Naive thymus-derived CD4-positive, alpha-beta T cell (primary cell): ENCODE measurements at places on chromosomes 6 and 20.

- H3K27ac ChIP-seq = no peak overlapping the region
- H3K4me3 ChIP-seq = no peak overlapping the region
- no peaks in the 10 kb centered on the region for H3K4me1 ChIP-seq
- no peaks in the 10 kb centered on the region for H3K36me3 ChIP-seq
- no peaks in the 10 kb centered on the region for H3K27me3 ChIP-seq
These were observed 245.9 kb downstream of the ERMARD start for GRCh38 chr6:169997187-169997929.

GRCh38 chr6:29629571-29629970 is 3.4 kb downstream of the GABBR1 start:
- no peaks in the 10 kb centered on the region for H3K36me3 ChIP-seq
- H3K27ac ChIP-seq = no peak overlapping the region
- DNase-seq = no peak
- H3K27me3 ChIP-seq = no peaks in the 10 kb centered on the region

DNA sequence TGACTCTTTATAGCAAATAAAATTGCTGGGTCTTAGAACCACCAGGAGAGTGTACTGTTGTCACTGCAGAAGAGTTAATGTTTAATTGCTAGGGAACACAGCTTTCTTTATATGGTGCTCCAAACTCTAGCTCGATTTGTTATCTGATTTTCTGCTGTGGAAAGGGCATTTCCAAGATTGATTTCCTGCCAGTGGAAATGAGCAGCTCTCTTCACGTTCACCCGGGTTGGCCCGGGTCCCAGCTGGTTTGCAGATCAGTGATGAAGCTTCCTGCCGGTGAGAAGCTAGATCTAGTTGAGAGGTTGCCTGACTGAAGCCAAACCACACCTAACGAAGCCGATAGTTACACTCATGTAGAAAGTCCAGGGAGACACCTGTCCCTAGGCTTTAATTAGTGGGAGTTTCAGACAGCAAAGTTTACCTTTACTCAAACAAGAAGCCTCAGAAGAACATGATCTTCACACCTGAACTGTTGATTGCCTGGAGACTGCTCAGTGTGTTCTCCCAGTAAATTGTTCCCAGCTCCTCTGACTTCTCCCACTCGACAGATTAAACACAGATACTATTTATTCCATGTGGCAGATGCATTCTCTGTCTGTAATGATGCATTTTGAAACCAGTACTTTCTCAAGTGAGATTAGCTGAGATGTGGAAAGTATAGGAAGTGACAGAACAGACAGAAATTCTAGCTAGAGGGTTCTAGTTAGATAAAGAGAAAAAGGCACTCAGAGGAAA is 27.8 kb downstream of the PAQR8 start:
- H3K27me3 ChIP-seq = no peaks in the 10 kb centered on the region
- H3K4me1 ChIP-seq = peaks cover 59% of the 10 kb centered on the region
- peak overlapping the region; percentile 89 for H3K27ac ChIP-seq

DNA sequence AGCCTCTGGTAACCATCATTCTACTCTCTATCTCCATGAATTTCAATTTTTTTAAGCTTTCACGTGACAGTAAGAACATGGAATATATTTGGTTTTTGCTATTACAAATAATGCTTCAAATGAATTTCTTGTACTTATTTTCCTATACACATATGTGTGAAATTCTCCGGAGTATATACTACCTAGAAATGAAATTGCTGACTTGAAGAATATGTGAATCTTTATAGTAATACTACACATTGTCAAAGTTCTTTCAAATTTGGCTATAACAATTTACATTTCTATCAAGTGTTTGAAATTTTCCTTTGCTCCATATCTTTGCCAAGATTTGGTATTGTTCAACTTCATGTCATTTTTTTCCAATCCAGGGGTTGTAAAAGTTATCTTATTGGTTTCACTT is 11.6 kb upstream of the VGLL2 start:
- H3K4me1 ChIP-seq = no peaks in the 10 kb centered on the region
- H3K36me3 ChIP-seq = no peaks in the 10 kb centered on the region
- H3K4me3 ChIP-seq = no peak overlapping the region

DNA sequence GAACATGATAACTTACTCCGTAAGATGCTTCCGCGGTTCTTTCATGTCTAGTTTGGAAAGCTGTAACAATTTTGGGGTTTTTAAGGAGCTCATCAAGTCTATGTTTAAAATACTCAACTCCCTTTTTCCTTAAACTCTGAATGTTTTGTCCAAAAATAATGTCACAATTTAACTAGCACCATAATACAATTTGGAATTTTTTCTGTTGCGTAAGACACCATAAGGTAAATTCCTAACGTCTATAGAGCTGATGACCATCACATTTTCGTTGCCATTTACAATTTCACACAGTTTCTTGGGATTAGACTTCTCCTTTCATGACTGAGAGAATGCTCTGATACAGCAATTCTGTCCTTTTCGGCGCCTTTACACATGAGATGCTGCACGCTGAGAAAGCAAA is 26.7 kb upstream of the FOXF2 start:
- H3K4me1 ChIP-seq = no peaks in the 10 kb centered on the region
- no peak overlapping the region for H3K4me3 ChIP-seq
- no peaks in the 10 kb centered on the region for H3K36me3 ChIP-seq
- no peak overlapping the region for H3K27ac ChIP-seq

DNA sequence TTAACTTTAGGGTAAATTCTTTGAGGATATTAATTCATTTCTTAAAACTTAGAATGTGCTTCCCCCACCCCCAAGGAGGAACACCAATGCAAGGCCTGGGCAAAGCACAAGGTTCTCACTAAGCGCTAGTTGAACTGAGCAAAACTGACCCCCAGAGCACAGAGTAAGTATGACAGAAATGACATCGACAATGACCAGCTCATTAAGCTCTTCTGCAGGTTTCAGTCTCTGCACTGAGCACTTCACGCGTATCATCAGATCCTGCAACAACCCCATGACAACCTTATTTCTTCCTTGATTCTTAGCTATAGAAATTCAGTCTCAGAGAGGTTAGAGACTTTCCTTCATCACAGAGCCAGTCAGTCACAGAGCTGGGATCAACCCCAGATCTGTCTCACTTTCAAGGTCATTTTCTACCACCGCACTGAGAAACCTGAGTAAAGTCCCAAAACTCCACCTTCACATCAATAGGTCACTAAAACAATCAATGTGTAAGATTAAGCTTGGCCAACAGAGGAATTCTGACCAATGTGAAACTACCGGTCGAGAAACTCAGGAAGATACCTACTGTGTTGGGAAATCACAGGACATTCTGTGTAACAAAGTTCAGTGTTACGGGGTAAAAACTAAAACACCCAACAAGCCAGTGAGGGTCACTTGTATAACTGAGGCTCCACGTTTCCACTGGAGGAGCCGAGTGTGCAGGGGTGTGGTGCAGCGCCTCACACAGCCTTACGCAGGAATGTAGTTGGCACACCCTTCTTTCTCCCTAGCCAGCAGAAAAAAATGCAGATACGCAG is 129.0 kb upstream of the FOXQ1 start:
- no peaks in the 10 kb centered on the region for H3K4me1 ChIP-seq
- H3K4me3 ChIP-seq = no peak overlapping the region
- H3K36me3 ChIP-seq = no peaks in the 10 kb centered on the region
- H3K27ac ChIP-seq = no peak overlapping the region
- no peak for DNase-seq

DNA sequence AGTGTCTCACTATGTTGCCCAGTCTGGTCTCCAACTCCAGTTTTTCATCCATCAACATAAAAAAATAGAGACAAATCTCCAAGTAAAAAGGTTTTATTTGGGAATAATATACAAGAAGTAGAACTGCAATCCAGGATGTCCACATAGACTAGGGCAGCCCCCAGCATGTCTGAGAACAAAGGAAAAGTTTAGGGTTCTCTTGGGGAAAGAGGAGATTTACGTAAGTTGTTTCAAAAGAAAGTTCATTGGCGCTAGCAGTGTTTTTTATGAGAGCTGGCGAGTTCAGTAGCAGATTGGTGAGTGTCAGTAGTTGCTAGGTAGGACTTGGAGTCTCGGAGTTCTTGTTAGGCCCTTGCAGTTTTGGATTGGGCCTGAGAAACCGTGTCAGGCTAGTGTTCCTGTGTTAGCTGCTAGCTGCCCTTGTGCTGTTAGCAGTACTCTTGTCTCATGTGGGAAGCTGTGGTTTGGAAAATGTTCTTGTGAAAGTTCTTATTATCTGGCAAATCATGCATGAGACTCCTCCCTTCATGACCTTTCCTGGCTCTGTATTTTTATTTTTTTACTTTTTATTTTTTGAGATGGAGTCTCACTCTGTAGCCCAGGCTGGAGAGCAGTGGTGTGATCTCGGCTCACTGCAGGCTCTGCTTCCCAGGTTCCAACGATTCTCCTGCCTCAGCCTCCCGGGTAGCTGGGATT is 24.7 kb downstream of the TTLL9 start:
- no peaks in the 10 kb centered on the region for H3K27me3 ChIP-seq
- peak; percentile 5 for DNase-seq
- H3K27ac ChIP-seq = no peak overlapping the region
- no peaks in the 10 kb centered on the region for H3K4me1 ChIP-seq
- no peak overlapping the region for H3K4me3 ChIP-seq
- no peaks in the 10 kb centered on the region for H3K36me3 ChIP-seq

DNA sequence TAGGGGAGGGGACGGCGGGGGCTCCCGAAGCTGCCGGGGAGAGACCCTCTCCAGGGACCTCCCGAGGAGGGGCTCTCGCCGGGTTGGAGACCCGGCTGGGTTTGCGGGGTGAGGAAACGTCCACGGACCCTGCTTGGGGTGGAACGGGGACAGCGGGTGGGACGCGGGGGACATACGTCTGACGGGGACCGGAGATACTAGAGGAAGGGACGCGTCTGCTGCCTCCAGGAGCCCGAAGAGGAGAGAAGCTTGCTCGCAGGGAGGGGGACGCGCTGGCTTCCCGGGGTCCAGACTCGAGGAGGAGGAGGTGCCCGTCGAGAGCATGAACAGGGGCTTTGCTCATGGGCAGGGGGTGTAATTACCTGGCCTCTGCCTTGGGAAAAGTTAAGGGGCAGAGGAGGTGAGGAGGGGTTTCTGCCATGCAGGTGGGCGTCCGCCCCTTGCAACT is 593 bp downstream of the DNMT3B start:
- H3K27ac ChIP-seq = no peak overlapping the region
- peak; percentile 42 for DNase-seq
- H3K4me3 ChIP-seq = peak overlapping the region; percentile 57
- H3K36me3 ChIP-seq = no peaks in the 10 kb centered on the region
- no peaks in the 10 kb centered on the region for H3K4me1 ChIP-seq
- H3K27me3 ChIP-seq = no peaks in the 10 kb centered on the region

- H3K27ac ChIP-seq = no peak overlapping the region
- no peaks in the 10 kb centered on the region for H3K27me3 ChIP-seq
- DNase-seq = no peak
- no peaks in the 10 kb centered on the region for H3K4me1 ChIP-seq
- H3K4me3 ChIP-seq = no peak overlapping the region
- H3K36me3 ChIP-seq = no peaks in the 10 kb centered on the region
These were observed 53.5 kb downstream of the COL21A1 start for GRCh38 chr6:56193846-56194245.

DNA sequence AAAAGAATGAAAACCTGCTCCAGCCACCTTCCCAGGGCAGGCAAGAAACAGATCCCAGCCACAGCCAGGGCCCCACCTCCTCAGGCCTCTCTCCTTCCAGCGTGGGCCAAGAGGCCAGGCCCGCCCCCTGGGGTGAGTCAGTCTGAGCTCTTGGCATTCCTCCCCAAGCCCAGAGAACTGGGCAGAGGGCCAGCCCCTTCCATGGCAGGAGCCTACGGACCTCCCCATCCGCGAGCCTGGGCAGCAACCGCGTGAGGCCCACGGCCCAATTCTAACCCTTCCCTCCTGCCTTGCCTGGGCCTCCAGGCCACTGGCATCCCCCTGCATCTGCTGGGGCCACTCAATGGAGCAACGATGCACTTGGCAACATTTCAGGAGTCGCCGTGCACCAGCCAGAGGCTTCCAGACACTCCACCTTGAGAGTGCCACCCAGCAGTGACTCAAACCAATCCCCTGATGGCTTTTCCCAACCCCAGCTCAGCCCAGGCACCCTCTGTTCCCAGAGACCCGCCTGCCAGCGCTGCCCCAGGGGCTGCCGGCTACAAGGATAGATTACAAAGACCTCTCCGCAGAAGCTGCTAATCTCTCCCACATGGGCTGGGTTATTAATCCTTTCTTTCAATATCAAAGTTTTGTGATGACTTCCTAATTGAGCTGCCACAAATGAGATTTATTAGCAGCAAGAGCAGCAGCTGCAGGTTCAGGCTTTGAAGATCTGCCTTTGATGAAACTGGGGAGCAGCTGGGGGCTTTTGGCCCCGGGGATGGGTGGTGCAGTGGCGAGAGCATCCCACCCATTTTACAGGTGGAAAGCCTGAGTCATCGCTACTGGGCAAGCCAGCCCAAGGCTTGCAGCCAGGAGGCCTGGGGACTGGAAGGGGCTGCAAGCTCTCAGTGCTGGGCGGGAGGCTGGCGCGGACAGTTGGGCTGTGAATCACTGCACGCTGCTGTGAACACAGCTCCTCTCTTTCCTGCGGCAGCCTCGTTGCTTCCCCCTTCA is 85.7 kb downstream of the NFATC2 start:
- H3K27me3 ChIP-seq = no peaks in the 10 kb centered on the region
- no peak for DNase-seq
- no peak overlapping the region for H3K4me3 ChIP-seq
- H3K36me3 ChIP-seq = peaks cover 20% of the 10 kb centered on the region

DNA sequence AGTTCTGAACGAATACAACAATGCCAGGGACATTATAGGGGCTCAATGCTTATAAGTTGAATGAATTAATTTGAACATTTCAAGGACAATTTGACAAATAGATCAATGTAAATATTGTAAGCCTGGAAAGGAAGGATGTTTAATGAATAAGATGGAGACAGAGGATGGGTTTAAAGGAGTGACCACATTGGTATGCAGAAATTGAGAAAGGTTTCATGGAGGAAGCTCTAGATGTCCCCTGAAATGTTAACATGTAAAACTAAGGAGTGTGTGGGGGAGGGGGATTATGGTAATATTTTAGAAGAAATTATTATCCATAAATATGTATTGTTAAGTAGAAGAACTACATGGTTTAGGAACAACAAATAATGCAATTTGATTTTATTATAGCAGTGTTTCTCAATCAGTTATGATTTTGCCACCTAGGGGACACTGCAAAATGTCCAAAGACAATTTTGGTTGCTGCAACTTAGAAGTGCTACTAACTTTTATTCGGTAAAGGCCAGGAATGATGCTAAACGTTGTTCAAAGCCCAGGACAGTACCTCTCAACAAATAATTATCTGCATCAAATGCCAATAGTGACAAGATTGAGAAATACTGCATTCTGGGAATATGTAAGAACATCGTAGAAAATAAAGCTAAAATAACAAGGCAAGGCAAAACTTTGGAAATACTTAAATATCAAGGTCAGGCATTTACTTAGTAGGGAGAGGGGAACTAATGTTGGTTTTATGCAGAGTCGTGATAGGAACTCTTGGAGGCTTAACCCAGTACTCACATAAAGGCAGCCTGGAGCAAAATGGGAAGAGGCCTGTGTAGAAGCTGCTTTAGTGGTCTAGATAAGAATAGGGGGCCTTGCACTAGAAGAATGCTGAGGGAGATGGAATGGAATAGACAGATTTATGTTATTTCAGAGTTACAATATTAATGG is 686.9 kb upstream of the CITED2 start:
- no peaks in the 10 kb centered on the region for H3K4me1 ChIP-seq
- H3K27ac ChIP-seq = no peak overlapping the region
- H3K36me3 ChIP-seq = no peaks in the 10 kb centered on the region
- H3K4me3 ChIP-seq = no peak overlapping the region
- DNase-seq = no peak
